ENCODE measurements at places on chromosomes 13 and 19.

DNA sequence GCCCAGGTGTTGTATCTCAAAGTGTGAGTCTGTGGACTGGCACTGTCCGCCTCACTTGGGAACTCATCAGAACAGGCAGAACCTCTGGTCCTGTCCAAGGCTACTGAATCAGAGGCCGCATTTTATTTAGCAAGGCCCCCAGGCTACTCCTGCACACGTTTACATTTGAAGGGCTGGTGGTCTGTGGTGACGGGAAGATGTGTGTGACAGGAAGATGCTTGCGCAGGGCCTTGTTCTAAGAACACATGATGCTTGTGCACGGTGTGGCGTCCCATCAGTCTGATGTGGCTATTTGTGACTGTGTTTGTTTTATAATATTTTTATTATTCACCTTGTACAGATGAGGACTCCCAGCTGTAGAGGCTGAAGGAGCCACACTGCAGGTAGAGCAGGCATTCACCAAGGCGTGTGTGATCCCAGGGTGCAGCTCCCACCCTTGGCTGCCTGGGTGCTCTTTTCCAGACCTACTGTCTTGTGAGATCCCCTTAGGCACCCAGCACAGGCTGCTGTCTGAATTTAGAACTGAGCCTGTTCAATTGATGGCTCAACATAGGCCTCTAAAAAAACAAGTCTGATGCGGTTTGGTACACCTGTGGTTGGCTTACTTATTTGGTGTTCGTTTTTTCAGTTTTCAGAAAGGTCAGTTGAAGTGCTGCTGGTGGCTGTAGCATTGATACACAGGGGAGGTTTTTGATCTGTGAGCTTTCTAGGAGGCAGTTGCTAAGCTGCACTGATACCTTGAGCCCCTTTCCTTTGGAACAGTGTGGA lies 3.1 kb downstream of the SLC25A15 start:
- no peak for DNase-seq

DNA sequence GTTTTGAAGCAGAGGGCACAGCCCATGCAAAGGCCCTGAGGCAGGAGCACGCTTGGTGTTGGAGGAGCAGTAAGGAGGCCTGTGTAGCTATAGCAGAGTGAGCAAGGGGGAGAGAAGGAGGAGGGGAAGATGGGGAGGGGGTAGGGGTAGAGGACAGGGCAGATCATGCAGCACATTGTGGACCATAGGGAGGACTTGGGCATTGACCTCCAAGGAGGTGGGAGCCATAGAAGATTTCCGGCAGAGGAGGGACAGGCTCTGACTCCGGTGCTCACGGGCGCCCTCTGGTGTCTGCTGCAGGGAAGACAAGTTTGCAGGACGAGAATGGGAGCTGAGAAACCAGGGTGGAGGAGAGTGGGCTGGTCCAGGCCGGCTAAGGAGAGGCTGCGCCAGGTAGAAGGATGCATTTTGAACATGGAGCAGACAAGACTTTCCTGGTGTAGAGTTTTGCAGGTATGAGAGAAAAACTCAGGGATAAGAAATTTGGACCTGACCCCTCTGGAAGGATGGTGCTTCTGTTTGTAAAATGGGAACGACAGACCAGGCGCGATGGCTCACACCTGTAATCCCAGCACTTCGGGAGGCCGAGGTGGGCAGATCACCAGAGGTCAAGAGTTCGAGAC lies 13.7 kb upstream of the CREB3L3 start:
- peak; percentile 84 for DNase-seq

DNA sequence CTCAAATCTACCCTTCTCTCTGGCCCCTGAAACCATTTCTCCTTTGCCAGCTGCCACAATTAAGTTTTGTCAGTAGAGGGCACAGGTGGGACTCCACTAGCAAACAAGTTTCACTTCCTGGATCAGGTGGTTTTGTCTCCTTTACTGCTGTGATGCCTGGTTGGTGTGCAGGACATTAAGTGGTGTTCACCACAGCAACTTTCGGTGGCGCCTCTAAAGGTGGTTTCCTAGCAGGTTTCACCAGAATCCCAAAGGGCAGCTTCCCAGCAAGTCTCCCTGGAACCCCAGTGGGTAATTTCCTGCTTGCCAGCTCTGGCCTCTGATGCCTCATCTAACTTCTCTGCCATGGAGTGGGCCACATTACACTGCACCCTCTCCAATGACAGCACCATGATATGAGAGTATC lies 16.6 kb downstream of the MED4 start:
- no peak for DNase-seq

DNA sequence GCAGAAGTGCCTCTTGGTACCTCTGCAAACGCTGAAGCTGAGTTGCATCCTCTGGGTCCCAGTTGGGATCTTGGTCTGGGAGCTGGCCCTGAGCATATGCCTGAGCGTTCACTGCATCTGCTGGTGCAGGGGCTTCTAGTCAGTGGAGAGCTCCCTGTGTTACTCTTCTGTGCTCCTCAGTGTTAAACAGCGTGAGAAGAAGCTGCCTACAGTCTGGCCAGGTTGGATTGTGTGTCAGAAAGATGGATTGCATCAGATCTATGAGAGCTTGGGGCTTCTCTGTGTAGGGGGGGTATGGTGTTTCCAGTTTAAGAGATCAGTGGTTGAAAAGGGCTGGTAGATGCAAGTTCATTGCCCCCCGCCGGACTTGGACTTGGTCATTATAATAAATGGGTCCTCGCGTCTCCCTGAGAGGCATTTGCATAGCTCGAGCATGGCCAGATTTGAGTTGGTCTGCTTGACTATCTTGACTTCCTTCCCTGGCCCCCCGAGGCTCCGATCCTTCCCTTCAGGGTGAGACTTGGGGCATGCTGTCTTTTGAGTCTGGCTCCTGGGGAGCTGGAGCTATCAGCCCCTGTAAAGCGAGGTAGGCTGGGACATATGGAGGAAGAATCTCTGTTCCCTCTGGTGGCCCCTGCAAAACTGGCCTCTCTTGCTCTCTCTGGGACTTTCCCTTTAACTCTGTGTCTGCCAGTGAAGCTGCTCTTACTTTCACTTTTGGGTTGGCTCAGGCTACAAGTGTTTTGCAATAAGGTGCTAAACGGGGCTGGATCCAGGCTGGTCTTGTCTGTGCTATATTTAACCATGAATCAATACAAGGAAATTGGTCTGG lies 52.9 kb downstream of the OR10H4 start:
- DNase-seq, result peak; percentile 24

DNA sequence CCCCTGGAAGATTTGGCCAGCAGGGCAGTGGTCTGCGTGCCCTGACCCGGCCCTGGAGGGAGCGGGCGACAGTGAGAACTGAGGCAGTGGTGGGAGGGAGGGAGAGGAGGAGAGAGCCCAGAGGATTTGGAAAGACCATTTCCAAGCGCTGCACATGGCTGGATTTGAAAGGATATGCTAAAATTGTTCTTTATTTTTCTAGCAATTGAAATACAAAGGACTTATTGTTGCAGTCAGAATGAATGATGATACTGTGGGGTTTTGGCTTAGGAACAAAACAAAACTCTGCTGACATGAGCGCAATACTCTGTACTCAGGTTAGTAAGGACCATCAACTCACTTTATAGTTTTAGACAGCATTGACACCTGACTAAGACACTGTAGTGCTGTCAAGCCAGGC lies 69.5 kb downstream of the TNFRSF19 start:
- DNase-seq, result no peak

GRCh38 chr19:35569281-35569781 lies 5.9 kb upstream of the ATP4A start:
- no peak for DNase-seq

DNA sequence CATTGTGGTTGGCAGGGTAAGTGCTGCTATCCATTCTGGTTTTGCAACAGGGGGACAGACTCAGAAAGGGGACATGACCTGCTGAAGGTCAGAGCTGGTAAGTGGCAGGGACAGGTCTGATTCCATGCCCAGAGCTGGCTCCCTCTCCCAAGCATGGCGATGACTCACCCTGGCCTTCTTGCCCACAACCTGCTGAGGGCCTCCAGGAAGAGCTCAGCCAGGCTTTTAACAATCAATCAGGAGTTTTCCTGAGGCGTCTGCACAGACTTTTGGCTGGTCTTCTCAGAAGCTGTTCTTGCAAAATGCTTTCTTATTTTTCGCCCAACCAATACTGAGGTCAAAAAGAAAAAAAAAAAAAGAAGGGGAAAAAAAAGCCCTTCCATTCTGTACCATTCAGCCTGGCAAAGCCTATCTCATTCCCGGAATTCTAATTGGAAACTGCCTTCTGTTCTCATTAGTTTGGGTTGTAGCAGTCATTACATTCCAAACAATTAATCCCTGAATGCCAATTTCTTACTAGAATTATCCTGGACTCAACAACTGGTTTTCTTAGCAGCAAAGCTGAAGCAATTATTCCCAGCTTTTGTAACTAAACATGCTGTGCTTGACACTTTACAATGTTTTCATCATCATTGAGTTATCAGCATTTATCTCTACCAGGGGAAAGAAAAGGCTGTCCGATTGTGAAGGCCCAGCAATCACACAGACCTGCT lies 17.7 kb downstream of the SIAH3 start:
- no peak for DNase-seq

- DNase-seq, result no peak
Measured at GRCh38 chr13:105774739-105775460, 760.6 kb downstream of the EFNB2 start.

GRCh38 chr13:39311619-39312018 lies 273.4 kb downstream of the NHLRC3 start:
- no peak for DNase-seq

GRCh38 chr19:49057636-49058234 lies at the start of gene CGB7:
Gene CGB7, minus strand, starts transcription at chr19:49057749. Its CDS starts 2,374 bp downstream, at chr19:49055375.
- peak; percentile 16 for DNase-seq

DNA sequence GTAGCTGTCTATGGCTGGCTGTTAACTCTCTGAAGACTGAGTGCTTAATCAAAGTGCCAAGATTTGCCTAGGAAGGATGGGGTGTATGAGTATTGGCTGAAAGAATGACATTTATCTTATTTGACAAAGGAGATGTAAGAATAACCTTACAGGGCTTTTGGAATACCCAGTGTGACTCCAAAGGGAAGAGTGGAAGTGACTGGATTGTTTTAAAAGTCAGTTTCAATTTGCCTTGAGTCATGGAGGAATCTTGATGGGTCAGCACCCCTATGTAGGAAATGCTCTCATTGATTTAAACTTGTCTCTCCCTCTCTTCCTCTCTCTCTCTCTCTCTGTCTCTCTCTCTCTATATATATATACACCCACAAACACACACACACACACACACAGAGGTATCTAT lies 118.4 kb upstream of the CLDN10 start:
- DNase-seq, result no peak

DNA sequence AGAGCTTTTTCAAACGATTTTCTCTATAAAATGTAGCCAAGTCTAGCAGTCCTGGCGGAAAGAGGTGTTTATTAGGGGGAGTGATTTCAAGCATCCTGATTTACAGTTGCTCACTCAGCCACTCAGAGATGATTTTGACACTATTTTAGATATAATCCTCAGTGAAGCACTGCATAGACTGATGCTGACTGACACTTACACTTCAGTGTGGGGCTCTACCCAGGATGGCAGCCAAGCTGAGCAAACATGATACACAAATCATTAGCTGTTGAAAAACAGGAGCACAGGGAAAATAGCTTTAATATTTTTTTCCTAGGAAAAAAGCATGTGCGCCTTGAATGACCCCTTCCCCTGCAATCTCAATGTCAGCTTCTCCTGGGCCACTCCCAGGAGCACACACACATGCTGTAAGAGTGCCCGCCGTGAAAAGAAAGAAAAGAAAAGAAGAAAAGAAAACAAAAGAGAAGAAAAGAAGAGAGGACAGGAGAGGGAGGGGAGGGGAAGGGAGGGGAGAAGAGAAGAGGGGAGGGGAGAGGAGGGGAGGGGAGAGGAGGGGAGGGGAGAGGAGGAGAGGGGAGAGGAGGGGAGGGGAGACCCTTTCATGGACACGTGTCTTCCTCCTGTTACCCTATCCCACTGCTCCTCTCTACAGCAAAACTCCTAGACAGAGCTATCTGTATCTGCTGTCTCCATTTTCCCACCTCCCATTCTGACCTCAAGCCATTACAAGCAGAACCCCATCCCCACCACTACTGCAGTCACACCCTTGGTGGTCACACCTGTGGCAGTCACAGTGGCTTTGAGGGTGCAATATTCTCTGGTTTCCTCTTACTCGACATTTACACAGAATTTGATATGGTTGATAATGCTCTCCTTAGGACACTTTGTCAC lies 36.4 kb downstream of the RCBTB2 start:
- DNase-seq, result no peak

DNA sequence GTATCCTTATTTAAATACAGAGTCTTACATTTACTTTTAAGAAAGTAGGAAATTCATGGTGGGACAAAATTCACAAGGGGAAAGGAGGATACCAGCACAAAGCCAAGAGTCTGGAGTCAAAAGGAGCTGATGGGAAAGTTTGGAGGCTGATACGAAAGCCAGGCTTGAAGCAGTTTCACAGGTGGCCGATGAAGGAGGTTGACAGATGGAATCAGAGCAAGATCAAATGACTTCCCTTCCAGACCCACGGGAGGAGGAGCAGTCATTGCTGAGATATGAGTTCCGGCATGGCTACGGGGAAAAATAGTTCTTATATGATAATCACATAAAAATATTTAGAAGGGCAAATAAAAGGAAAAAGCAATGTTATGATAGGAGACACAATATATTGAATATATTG lies 65.0 kb downstream of the DGKH start:
- no peak for DNase-seq

GRCh38 chr19:50255115-50255514 lies 51.7 kb downstream of the MYH14 start:
- DNase-seq, result no peak

GRCh38 chr13:29707876-29708543 lies 112.5 kb upstream of the SLC7A1 start:
- peak; percentile 20 for DNase-seq

DNA sequence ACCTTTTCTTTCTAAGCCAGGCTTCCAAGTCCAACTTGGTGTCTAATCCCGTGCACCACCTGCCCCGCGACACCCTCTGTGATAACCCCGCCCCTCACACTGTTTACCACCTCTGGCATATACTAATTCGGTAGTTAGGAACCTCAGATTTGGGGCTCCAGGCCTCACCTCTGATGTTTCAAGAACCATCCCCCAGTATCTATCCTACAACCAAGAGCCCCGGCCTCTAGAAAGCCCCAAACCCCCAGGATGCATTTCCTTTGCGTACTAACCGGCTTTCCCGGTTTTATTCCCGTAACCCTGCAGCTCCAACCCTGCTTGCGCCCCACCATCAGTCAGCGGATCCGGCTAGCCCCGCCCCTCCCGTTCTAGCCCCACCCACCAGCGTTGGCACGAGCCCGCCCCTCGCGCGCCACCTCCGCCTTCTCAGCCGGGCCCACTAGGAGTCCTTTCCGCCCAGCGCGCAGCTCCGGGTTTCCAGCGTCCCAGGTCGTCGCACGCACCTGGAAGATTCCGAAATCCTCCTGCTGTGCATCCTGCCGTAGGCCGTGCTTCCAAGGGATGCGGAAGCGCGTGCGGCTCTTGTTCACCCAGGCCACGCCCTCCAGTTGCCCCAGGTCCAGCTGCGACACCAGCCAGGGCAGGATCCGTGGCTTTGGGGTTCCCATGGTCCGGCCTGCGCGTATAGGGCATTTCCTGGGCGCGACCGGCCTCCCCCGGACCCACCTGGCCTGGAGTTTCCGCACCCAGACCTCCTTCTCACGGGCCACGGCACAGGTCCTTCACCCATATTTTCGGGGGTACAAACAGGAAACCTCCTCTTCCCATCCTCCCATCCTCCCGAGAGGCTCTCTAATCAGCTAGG lies 1.3 kb downstream of the IRF3 start:
- peak; percentile 87 for DNase-seq

All from stimulated activated naive CD4-positive, alpha-beta T cell treated with Interleukin-2 at 50 U/mL for 16 hours (primary cell).